ENCODE measurements at places on chromosomes 16 and 17. TPM values are rescaled to one million over a fixed set of nuclear protein-coding genes. Genes with fewer than 3 reads are reported as not detected.

GRCh38 chr16:774086-775001 is 13.8 kb downstream of the MSLN start:
- H3K27ac ChIP-seq, result no peak overlapping the region
- H3K36me3 ChIP-seq, result no peaks in the 10 kb centered on the region
- H3K4me1 ChIP-seq, result peaks cover 10% of the 10 kb centered on the region
- no peak for DNase-seq
- H3K4me3 ChIP-seq, result no peak overlapping the region

Gene PHB1
- total RNA-seq, result 211 TPM

Gene RAMP2
- total RNA-seq, result 6.1 TPM

Gene RTN4RL1
- 0.77 TPM for total RNA-seq

- DNase-seq, result no peak
- no peaks in the 10 kb centered on the region for H3K36me3 ChIP-seq
- H3K27me3 ChIP-seq, result no peaks in the 10 kb centered on the region
- H3K27ac ChIP-seq, result no peak overlapping the region
- H3K4me3 ChIP-seq, result no peak overlapping the region
Measured at GRCh38 chr17:79520167-79521165, 90.4 kb downstream of the RBFOX3 start.

All from astrocyte (in vitro differentiated cells and primary cell).